Spleen (tissue), 13 donors: ENCODE measurements at places on chromosomes 6 and 20. TPM values are rescaled to one million over a fixed set of nuclear protein-coding genes. Genes with fewer than 3 reads are reported as not detected.

GRCh38 chr20:24135781-24136180, 147.2 kb upstream of the GGTLC1 start:
- no peak for DNase-seq

- DNase-seq, result no peak
These were observed 7.5 kb downstream of the ESF1 start for GRCh38 chr20:13777171-13777601.

DNA sequence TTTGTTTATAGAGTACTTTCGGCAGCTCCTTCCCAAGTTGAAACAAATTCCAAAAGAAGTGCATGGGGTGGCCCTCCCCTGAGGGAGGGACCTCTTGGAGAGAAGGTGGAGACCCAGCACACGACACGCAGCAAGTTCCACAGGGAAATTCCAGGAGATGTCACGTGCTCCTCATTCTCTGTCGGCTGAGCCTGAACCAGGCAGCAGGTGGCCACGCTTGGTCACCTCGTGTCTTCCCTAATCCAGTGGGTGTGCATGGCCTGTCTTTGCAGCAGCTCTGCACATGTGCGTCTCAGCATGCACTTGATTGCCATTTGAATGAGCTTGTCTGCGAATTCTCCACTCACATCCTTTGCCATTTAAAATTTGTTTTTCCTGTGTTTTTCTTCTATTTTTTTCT, 357.4 kb downstream of the CDH4 start:
- DNase-seq, result no peak

DNA sequence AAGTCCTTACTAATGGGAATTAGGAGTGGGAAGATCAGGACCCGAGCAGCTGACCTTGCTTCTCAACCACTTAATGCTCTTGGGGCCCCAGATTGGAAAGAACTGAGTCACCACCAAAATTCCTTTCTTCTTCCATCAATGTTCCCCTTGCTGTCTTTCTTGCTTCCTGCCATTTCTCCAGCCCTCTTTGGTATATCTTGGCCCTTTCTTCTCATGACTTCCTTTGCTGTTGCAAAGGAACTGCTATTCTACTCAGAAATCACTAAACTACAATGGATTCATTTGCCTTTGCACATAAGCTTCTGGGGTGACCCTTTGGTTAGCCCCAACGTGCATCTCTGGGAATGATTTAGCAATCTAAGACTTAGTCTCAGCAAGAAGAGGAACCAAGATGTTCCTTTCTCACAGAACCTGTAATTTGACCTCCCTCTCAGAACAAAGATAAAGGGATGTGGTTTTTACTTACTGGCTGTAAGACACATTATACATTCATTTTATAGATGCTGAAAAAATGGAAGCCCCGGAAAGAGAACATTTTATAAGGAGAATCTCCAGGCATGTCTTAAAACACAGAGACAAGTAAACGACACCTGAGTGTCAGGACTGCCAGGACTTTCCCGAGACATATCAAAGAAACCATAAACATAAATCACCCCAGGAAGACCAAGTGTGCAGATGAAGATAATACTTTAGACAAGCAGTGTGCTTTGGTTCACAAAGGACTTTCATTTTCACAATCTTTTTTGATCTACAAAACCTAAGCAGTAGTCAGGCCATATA, 99.0 kb upstream of the TNFAIP3 start:
- no peak for DNase-seq

DNA sequence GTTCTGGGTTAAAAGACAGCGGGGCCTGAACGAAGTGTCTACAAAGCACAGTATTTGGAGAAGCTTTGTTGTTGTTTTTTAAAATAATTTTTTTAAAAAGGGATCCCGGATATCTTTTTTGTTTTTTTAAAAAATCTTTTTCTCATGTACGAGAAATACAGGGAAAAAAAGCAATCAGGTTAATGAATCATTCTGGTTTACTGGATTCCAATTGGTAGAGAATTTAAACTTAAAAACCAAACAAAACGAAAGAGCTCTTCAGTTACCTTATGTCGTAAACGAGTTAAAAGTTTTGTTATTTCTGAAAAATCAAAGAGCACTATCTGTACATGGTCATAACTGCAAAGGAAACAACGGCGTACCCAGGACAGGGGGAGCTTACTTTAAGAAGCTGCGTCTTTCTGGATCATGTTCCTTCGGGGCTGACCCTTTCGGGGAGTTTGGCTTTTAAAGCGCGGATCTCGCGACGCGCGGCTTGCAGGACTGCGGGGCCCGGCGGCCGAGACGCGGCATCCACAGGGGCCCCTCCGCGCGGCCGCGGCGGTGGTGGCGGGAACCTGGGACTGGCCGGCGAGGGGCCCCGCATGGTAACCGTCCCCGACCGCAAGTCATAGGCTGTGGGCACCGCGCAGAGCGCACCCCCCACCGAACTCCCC, 927 bp downstream of the IL20RA start:
- DNase-seq, result no peak

The UNC5CL gene
- polyA plus RNA-seq, result 2.8 TPM

The BRD2 gene
- polyA plus RNA-seq, result 80.5 TPM

The DNPH1 gene
- 201 TPM for polyA plus RNA-seq
